ENCODE measurements at places on chromosomes 7 and 10.

DNA sequence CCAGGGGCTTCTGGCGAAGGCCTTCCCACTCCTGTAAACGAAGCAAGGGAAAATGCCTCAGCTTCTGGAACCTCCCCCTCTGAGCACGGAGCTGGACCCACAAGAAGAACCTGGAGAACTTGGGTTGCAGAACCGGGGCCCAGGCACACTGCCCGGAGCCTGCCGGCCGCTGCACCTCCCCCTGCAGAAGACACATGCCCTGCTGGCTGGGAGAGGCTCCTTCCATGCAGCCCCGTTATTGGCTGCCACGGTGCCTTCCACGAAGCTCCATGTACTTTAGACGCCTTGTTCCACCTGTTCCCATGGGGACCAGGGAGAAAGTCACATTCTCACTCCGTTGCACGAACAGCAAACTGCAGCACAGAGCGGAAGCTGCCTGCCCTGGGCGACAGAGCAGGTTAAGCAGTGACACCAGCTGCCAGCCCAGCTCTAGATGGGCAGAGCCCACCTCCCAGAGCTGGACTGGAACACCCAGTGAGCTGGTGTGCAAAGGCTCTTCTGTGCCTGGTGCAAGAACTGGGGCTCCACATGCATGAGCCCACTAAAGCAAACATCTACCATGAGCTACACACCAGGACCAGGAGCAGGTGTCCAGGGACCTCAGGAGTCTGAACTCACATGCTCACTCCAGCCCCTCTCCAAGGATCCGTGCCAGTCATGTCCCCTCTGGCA lies 70.1 kb downstream of the TNS3 start:
- DNase-seq, result no peak

DNA sequence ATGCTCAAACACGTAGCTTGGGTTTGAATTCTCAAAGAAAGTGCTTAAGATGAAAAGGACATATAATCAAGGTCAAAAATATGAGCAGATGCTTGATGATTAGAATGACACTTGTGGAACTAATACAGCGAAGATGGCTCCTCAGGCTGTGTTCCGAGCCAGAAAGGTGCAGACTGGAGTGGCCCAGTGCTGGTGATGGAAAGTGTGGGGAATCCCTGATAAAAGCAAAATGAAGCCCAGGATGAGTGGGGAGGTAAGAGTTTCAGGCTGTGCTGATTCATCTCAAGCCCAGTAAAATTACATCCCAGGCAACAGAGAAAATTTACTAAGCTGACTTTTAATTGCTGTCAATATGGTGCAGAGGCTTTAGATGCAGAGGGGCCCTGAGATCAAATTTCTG lies 77.8 kb upstream of the IKZF1 start:
- DNase-seq, result no peak

- DNase-seq, result no peak
Measured at GRCh38 chr10:103672345-103672744, 178.8 kb downstream of the NEURL1 start.

- DNase-seq, result no peak
Measured at GRCh38 chr7:17063045-17063383, 181.2 kb upstream of the AGR3 start.

DNA sequence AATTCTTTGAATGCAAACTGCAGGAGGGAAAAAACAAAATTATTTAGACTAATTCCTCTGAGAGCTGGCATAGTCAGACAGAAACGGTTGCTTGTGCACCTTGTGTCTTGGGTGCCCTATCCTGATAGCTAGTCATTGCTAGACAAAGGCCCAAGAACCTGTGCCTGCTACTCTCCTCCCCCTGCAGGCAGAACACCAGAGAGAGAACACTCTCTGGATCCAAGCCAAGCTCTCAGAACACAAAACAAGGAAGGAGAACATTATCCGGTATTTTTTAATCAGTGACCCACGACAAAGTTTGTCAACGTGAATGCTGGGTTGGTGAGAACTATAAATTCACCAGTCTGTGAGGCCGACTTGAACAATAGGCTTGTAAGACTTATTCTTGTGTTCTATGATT lies 18.8 kb upstream of the PPP1R9A start:
- no peak for DNase-seq

- peak; percentile 79 for DNase-seq
Measured at GRCh38 chr10:32298075-32298812, 48.7 kb downstream of the EPC1 start.

- DNase-seq, result no peak
Measured at GRCh38 chr7:112015146-112015545, 191.1 kb downstream of the DOCK4 start.

DNA sequence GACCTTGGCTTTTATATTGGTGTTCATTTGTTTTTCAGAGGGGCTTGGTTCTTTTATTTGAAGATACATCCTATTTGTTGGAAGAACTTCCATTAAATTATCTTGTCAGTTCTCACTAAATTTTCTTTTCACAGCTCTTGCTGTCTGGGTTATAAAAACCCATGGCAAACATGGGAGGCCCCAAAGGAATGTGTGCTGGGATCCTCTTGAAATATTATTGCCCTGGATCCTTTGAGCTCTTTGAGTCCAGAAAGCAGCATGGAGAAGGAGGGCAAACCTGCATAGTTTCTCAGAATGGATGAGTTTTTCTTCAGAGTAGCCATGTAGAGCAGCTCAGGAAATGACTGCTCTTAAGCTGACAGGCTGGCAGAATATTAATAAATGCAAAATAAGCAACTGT lies 187.4 kb downstream of the CTTNBP2 start:
- DNase-seq, result no peak

DNA sequence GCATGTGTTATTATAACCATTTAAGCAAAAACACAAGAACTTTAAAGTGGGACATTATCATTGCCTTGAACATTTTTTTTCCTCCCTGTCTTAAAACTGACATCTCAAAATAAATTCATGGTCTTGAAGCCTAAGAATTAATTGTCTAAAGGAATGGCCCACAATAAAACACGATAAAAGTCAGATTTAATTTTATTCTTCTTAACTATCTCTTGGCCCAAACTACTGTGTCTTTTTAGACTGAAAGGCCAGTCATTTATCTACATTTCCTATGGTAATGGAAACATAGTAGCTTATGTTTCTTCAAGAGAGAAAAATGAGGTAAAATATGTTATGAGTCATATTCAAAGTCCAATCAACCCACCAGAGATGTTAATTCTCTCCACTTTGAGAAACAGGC lies 24.4 kb upstream of the ETV1 start:
- no peak for DNase-seq

GRCh38 chr10:1706711-1707110 lies 30.6 kb downstream of the ADARB2 start:
- no peak for DNase-seq

DNA sequence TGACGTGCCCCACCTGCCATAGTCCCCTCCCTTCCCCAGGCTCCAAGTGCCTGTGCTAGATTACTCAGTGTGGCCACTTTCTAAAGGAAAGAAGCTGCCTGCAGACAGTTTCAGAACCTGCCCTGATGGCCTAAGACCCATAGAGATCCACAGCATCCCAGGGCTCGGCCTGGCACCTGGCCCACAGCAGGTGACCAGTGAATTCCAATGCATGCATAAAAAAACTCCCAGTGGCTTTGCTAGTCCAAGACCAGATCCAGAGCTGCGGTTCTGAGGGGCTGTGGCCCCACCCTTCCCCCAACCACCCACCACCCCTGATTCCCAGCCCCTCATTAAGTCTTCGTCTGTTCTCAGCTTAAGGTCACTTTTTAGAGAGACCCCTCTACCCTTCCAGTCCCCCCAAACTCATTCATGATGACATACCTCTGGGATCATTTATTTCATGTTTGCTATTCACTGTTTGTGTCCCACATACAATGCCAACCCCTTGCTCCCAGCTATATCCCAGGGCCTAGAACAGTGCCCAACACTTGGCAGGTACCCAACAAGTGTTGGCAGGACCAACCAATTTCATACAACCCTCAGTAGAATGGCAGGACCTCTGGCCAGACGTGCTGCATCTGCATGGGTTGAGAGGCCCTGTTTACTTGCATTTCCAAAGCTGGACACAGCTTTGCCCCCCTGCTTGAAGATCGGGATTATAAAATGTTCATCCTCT lies 118.1 kb downstream of the RGS10 start:
- DNase-seq, result no peak

DNA sequence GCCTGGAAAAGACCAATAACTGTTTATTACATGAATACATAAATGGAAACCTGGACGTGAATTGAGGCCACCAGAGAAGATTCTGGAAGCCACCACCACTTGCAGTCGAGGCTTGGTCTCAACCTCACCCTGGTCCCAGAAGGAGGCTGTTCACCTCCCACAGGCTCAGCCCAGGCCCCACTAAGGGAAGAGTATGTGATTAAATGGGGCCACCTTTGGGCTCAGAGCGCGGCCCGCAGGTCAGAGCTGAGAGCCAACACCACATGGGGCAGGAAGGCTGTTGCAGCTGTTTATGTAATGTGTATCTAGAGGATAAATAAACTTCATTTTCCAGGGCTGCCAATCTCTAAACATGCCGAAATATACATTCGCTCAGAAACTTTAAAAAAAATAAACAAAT lies 17.6 kb upstream of the FGFR2 start:
- DNase-seq, result no peak

- DNase-seq, result no peak
Measured at GRCh38 chr7:115088893-115089292, 167.0 kb downstream of the MDFIC start.

- no peak for DNase-seq
Measured at GRCh38 chr7:142703655-142704305, 45.5 kb upstream of the PRSS1 start.

- DNase-seq, result no peak
Measured at GRCh38 chr7:4437916-4438315, 244.2 kb upstream of the FOXK1 start.

- DNase-seq, result no peak
Measured at GRCh38 chr7:129924602-129925001, 28.2 kb downstream of the UBE2H start.

- DNase-seq, result peak; percentile 63
Measured at GRCh38 chr7:2800931-2801688, 43.0 kb downstream of the GNA12 start.

DNA sequence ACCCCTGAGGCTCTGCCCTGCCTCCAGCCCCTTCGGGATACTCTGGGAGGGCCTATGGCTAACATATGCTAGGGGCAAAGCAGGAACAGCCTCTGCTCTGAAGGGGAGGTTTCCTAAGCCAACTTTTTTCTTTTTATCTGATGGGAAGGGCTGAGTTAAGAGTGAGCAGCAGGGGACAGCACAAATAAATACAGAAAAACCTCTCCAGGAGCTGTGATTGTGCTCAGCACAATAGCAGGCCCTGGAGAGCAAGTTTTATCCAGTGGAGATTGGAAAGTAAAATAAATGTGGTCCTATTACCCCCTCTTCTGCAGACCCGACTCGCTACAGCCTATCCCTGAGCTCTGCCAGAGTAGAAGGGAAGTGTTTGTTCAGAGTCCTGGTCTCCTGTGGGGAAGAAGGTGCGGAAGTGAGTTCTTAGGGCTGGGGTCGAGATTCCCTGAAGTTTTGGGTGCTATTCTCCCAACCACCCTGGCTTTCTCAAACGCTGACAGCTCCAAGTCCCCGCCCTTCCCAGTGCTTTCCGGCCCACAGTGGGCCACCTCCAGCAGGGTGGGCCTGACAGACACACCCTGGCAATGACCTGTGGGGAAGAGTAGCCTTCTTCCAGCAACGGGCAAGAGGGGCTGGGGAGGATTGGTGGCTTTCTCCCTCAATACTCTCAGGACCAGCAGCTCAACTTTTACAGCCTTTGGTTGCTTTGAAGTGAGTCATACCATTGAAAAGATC lies 23.0 kb upstream of the AFAP1L2 start:
- DNase-seq, result no peak

DNA sequence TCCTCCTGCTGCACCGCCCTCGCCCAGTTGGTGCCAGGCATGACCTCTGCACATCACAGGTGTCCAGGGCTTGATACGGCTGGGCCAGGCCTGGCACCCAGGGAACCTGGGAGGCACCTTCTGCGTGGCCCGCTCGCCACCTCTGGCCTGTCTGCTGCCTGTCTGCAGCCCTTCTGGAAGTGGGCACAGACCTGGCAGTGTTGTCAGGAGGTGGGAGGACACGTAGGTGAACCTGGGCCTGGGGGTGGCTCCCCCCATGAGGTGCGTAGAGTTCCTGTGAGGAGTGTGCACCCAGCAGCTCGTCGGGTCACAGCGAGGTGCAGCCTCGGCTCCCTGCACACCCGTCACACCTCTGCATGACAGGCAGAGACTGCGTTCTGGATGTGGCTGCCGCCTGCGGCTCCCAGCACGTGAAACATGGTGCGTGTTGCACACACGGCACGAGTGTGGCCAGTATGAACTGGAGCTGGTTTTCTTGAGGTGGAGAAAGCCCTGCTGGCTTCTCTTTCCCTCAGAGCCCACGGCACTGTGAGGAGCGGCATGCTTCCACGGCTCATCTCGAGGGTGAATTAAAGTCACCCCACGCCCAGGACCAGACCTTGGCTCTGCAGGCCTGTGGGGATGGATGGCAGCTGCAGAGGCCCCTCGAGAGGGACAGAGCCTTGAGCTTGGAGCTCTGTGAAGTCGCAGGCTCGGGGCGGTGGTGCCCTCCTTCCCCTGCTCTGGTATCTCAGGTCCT lies 24.8 kb downstream of the INPP5A start:
- DNase-seq, result no peak

- no peak for DNase-seq
Measured at GRCh38 chr7:23538301-23538700, 6.5 kb upstream of the TRA2A start.

GRCh38 chr10:110597476-110597875 lies 30.0 kb downstream of the SMC3 start:
- no peak for DNase-seq

GRCh38 chr10:133009218-133009950 lies 67.0 kb upstream of the CFAP46 start:
- DNase-seq, result no peak

GRCh38 chr7:139777133-139777891 lies 486 bp downstream of the HIPK2 start:
- no peak for DNase-seq

GRCh38 chr7:111408724-111409123 lies 153.6 kb downstream of the IMMP2L start:
- peak; percentile 8 for DNase-seq

DNA sequence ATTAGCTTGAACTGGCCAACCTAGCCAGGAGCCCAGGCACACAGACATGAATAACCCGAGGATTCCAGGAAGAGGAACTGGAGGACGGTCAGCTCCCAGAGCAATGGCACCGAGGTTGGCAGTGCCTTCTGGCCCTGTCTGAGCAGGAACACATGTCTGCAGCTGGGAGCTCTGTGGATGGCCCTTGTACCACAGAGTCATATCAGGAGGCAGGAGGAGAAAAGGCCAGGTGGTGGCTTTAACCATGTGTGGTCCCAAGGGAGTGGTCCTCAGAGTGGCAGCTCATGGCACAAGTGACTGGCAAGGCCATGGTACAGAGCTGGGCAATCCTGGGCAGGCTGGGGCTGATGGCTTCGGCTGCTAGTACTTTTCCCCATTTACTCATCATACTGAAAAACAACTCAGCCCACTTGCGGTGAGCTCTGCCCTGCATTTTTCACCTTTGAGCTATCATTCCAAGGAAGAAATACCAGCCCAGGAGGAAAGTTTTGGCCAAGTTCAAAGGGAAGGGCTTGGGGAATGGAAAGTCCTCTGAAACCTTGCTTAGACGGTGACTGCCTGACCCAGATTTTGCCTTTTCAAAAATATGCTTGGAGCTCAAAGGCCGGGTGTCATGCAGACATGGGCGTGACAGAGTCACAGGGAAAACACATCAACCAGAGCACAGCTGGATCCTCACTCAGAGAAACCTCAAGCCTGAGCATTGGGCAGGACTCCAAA lies 25.7 kb upstream of the LOXL4 start:
- DNase-seq, result peak; percentile 34
